ENCODE measurements at places on chromosomes 1 and 21.

- DNase-seq = no peak
Measured at GRCh38 chr1:244221991-244222390, 170.9 kb downstream of the ZBTB18 start.

- DNase-seq = no peak
Measured at GRCh38 chr1:81660286-81660685, 140.4 kb upstream of the ADGRL2 start.

DNA sequence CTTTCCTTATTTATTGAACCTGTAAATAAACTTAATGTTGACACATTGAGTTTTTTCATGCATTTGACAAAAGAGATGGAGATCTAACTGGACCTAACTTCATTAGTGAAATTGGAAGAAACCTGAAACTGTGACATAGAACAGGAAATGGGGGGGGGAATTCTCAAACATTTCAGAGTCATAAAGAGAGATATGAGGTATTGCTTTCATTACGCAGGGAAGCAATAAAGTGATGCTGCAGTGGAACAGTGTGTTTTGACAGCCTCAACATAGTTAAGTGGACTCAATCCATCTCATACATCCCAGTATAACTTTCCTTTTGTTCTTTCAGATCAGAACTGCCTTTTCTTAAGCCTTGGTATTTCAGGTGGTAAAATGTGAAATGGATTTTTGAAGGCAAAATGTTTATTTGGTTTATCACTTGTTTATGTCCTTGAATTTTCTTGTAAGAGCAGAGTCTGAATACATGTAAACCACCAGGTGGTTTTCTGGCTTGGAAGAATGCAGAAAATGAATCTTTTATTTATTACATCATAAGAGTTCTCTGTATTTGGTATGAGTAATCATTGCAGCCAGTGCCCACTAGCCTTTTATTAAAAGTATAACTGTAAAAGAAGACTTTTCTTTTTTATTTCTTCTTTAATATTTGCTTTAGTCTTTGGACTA lies 132.5 kb downstream of the ZNF326 start:
- DNase-seq = no peak

GRCh38 chr1:107379826-107380225 lies 239.0 kb downstream of the NTNG1 start:
- DNase-seq = no peak

- no peak for DNase-seq
Measured at GRCh38 chr1:10761503-10762152, 34.8 kb downstream of the CASZ1 start.

DNA sequence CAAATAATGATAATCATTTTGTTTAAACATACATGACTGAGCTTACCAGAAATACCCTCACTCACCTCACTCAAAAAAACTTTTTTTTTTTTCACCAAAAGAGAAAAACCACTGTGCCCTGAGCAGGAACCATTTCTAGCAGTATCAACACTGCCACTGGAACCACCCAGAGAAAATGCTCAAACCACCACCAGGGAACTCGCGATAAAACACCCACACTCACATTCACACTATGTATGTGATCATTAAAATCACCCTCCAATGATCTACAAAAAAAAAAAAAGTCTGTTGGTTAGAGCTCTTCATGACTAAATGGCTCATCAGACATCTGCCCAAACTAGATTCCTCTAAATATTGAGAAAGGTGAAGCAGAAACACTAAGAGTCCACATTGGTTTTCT lies 11.5 kb downstream of the TIAM1 start:
- DNase-seq = no peak

DNA sequence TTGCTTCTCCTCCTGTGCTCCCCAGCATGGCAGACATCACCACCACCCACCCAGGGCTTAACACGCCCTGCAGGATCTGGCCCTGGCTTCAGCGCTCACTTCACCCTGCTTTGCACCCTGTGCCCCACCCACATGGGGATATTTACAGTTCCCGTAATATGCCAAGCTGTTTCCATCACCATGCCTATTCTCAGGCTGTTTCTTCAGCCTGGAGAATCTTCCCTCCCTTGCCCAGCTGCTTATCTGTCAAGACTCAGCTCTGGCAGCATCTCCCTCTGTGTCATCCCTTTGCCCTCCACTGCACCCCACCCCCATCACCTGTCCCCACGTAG lies 3.6 kb upstream of the AHCYL1 start:
- DNase-seq = no peak

DNA sequence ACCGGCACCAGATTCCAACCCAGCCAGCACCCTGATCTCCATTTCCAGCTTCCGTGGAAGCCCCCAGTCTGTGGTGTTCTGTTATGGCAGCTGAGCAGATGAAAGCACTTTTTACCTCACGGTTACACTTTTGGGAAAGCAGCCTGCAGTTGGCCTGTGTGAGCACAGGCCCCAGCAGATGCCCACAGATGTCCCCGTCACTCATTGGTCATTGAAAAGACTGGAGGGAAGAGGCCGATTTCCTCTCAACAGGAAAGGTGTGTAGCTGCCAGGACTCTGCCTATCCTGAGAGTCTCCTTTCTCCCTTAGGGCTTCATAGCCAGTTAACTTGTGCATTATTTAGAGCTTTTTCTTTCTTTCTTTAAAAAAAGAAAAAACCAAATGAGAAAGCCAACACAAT lies 123.0 kb downstream of the PCBP3 start:
- DNase-seq = no peak

DNA sequence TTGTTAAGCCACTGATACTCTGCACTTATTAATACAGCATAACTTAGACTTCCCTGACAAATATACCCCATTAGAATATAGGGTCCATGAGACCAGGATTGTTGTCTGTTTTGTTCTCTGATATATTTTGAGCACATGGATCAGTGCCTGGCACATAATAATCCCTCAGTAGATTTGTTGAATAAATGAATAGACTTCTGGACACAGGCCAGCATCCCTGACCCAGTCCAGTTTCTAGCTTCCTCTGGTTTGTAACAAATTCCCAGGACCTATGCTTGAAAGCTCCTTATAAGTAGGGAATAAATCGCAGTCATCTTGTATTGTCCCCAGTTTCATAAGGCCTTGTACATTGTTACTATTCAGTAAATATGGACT lies 58.2 kb upstream of the GADD45A start:
- DNase-seq = no peak

DNA sequence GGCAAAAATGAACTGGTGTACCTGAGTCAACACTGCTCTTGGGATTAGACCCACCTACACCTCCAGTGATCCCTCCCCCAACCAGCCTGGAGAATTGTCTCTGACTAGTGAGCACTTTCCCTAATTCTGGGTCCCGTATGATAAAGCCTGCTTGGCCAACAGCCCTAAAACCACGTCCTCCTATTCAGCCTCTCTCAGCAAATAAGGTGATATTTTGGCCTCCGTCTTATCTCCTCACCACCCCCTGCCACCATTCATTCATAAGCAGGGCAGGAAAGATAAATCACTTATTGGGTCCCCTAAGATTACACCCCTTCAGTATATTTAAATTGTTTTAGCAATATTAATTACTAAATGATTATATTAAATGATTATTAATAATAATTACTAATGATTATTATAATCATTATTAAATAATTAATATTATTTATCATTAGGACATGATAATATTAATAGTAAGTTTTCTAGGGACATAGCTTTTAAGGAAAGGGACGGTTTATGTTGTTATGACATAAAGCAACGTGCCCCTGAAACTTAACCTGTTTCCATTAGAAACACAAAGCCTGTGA lies 108.0 kb downstream of the DUSP10 start:
- DNase-seq = no peak

DNA sequence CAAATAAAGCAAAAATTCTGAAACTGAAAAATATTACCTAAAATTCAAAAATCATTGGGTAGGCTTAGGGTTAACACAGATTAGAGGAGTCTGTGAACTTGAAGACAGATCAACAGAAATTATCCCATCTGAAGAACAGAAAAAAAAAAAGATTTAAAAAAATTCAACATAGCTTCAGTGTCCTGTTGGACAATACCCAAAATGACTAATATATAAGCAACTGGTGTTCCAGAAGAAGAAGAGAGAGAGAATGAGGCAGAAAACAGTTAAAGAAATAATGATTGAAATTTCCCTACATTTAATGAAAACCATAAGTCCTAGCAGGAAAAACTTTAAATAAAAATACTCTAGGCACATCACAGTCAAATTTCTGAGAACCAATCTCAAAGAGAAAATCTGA lies 31.5 kb downstream of the TMCO1 start:
- no peak for DNase-seq

DNA sequence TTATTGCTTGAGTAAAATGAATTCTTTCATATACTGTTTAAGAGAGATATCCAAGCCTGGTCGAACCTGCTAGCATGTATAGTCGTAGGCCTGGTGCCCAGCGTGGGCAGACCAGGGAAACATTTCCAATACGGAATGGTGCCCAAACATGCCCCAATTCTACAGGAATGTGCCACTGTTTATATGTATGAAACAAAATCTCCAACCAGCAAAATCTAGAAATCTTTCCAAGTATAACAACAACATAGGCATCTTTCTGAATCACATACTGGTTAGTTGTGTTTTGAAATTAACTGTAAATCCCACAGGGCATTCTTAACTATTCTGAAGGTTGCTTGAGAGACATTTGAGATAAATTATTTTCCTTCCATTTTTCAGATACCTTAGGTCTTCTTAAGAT lies 17.0 kb upstream of the ABCD3 start:
- DNase-seq = no peak

- no peak for DNase-seq
Measured at GRCh38 chr1:33802268-33802667, 61.6 kb upstream of the HMGB4 start.

DNA sequence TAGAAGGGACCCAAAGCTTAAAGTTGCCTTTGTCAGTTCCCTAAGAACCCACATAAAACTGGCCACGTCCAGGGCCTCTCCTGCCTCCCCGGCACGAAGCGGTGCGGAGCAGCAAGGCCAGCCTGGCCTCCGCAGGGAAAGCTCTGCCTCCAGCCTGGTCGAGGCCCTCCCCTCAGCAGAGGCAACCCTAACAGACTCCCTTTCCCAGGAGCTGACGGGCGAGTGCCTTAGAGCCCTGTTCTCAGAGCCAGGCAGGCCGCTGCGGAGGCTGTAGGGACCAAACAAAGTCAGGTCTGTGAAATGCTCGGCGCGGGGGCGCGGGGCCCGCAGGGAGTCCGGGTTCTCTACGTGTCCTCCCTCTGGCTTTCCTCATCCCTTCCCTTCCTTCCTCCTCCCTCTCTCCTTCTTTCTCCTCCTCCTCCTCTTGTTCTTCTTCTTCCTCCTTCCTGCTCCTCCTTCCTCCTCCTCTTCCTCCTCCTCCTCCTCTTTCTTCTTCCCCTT lies 40.7 kb downstream of the RIPK4 start:
- no peak for DNase-seq

GRCh38 chr1:34147301-34147700 lies 17.7 kb downstream of the CSMD2 start:
- DNase-seq = no peak

- DNase-seq = no peak
Measured at GRCh38 chr1:212594640-212595039, 13.9 kb upstream of the ATF3 start.

GRCh38 chr1:17540255-17541001 lies 930 bp downstream of the ARHGEF10L start:
- DNase-seq = no peak
